ENCODE measurements at places on chromosomes 3 and 15.

DNA sequence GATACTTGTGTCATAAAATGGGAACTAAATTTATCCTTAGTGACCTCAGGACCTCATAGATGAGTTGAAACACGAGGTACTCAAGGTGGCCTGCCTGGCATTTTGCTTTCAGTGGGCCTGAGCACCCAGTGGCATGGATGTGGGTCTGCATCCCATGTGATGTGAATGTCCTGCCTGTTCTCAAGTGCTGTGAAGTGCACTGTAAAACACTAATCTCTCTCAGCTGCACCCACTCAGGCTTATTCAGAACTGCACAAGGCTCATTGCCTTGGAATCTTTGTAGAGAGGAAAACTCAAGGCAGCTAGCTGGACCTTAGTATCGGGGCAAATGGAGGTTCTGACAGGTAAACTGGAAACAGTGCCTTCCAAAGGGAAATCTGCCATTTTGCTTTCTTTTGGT, 767.0 kb downstream of the TUSC7 start:
- DNase-seq: no peak

- DNase-seq: no peak
Measured at GRCh38 chr3:151460774-151461450, at the start of gene IGSF10. Gene IGSF10 (minus strand): TSS chr3:151461061. CDS start chr3:151458709, 2,352 bp downstream.

DNA sequence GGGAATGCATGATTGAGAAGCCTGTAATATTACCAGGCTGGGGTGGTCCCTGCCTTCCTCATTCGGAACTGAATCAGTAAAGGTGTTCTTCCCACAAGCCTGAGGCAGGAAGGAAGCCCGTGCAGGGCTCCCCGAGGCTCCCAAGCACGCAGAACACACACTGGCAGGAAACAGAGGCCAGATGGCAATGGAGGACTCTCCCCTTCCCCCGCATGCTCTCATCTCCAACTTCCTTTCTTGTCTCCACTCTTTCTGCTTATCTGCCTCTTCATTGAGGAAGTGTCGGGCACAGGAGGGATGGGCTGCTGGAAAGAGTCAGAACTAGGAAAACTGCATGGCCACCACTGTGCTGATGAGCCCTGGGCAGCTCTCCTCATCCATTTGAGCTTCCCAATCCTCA, 123.5 kb downstream of the NUP210 start:
- DNase-seq: no peak

GRCh38 chr3:155179966-155180757, 100.0 kb downstream of the MME start:
- DNase-seq: no peak

- DNase-seq: no peak
Measured at GRCh38 chr3:39718674-39719595, 90.5 kb upstream of the MYRIP start.

GRCh38 chr3:190064112-190064511, 56.6 kb downstream of the P3H2 start:
- DNase-seq: no peak

DNA sequence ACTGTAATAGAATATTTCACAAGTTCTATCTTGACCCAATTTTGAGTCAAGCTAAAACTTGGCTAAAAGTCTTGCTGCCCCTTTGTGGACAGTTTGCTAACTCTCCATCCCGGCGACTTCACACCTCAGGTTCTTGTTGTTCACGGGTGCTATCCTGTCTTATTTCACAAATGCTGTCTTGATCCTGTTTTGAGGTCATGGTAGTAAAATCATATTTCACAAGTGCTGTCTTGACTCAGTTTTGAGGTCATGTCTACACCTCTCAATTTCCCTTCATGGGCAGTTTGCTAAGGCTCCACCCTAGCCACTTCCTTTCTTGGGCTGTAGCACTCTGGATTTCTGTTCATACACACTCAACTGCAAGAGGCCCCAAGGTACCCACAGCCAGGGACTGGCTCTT, 45.0 kb upstream of the GK5 start:
- DNase-seq: no peak

- no peak for DNase-seq
Measured at GRCh38 chr3:100412912-100413590, 11.7 kb downstream of the LNP1 start.

Data from SIG-M5 (cell line).